ENCODE measurements at places on chromosomes 3 and 15.
A peak's percentile ranks its signal among the peaks of the same experiment; 100 is the strongest.

DNA sequence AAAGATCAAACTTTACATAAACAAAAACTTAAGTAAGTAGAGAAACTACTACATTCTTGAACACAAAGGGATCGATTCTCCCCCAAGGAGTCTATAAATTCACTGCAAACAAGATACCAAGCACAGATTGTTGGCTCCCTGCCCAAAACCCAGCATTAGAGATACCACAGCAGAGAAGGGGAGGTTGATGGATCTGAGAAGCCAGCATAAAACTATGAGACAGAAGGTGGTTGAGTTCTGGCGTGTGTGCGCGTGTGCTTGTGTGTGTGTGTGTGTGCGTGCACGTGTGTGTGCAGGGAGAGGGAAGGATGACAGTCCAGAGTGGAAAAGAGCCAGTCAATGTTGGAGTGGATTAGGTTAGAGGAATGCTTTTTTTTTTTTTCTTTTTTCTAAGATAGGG is 143.2 kb upstream of the PRR20G start:
- DNase-seq, result no peak

- DNase-seq, result no peak
These were observed 93.0 kb upstream of the BOC start for GRCh38 chr3:113118336-113118735.

- DNase-seq, result no peak
These were observed 34.5 kb upstream of the TM2D3 start for GRCh38 chr15:101686718-101687117.

GRCh38 chr15:71129669-71130068 is 14.4 kb downstream of the THSD4 start:
- DNase-seq, result no peak

DNA sequence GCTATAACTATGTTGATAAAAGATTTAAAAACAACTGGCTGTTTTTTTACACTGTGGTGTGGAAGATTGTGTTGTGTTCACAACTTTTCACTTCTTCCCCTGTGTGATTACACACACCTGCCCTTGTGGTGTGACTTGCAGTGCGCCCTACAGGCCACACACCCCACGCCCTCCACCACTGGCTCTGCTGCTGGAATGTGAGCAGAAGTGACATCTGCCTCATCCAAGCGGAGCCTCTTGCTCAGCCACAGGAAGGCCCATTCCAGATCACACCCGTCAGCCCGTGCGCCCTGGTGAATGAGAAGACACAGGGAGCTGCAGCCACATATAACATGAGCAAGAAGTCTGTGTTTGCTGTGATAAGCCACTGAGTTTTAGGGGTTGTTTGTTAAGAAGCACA is 7.0 kb downstream of the CCR2 start:
- peak; percentile 39 for DNase-seq

- no peak for DNase-seq
These were observed 161.1 kb upstream of the UBE2E1 start for GRCh38 chr3:23644676-23645075.

DNA sequence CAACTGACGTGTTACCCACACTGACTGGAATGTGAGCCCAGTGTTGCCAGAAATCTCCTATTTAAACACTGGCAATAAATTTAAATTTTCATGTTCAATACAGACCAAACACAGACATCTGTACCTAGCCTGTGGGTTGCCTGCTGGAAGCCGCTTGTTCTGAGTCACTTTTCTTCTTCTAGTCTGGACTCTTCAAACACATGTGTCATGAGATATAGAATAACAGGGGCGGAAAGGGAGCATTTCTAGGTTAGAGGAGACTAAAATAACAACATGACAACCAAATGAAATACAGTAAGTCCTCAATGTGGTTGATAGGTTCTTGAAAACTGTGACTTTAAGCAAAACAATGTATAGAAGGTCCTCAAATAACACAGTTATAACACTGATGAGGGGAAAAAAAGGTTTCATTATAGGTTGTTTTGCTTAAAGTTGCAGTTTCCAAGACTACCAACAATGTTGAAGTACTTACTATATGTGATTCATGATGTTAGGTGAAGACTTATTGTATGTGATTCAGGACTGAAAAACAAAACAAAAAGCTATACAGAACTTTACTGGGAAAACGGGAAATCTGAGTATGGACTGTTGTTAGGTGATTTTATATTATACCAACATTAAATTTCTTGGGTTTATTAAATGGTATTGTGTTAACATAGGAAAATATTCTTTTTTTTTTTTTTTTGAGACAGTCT is 63.1 kb downstream of the PRKAR2A start:
- no peak for DNase-seq

DNA sequence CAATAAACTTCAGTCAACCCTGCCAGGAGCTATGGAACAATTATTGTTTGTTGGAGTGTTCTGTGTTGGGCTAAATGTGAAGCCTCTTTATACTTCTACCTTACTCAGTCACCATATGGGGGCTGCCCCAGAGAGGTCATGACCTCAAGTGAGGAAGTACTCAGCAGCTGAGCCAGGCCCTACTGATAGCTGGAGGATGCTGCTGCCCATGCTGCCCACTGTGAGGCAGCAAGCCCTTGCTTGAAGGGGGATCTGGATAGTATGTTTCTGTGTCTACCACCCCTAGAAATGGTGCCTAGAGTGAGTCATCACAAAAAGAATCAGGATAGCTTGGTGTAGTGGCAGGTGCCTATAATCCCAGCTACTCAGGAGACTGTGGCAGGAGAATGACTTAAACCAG is 4.5 kb upstream of the RPL24 start:
- no peak for DNase-seq

DNA sequence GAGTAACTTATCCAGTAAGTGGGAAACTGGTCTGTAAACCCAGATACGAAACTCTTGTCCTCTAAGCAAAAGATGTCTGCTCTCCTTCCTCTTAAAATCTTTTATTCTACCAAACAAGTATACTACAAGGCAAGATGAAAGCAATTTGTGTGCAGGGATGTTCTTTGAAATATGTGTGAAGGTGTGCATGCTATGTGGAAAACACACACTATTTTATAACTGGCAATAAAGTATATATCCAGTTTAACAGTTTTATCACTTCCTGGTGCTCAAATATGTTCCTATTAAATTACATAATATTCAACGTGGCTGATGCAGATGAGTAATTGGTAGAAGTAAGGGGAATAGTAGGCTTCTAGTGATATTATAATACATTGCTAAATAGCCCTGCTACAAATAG is 566.5 kb downstream of the ROBO2 start:
- no peak for DNase-seq

DNA sequence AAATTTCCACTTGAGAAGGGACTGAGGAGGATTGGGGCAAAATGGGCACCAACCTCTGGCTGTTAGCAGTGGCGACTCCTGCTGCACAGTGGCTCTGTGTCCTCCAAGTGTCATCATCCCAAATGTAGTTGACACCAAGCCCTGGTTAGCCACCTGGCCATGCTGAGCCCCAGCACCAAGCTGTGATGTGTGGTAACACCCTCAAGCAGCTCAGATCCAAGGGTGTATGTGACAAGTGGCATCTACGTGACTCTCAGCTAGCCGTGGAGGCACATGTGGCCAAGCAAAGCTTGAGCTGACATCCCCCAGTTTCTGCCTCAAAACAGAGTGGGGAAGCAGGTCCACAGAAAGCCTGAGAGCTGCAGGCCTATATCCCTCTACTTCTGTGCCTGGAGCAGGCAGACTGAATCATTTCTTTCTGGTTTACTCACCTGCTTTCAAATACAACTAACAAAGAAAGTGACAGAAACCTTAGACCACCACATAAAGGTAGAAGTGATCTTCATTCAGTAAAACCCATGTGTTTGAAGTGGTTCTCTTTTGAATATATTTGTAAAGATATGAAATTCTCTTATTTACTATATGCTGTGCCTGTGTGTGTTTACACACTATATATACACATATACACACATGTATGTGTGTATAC is 40.0 kb downstream of the FOXP1 start:
- no peak for DNase-seq

- no peak for DNase-seq
These were observed 11.1 kb upstream of the PLAAT1 start for GRCh38 chr3:193229851-193230420.

DNA sequence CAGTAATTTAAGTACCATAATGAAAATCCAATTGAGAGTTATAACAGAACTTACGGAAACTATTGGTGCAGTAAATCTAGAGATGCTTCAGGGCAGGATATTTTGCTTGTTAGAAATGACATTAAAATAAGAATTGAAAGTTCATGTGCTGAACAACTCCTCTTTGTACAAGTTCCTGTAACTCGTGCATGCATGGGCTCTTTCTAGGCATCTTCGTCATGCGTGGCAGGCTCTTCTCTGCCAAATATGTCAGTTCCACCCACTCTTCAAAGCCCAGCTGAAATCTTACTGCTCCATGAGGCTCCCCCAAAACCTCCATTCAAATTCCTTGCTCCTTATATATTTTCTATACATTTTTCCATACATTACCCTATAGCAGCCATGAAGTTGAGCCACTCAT is 48.7 kb downstream of the FBN1 start:
- no peak for DNase-seq

GRCh38 chr15:34055868-34056595 is 17.0 kb upstream of the AVEN start:
- DNase-seq, result no peak

DNA sequence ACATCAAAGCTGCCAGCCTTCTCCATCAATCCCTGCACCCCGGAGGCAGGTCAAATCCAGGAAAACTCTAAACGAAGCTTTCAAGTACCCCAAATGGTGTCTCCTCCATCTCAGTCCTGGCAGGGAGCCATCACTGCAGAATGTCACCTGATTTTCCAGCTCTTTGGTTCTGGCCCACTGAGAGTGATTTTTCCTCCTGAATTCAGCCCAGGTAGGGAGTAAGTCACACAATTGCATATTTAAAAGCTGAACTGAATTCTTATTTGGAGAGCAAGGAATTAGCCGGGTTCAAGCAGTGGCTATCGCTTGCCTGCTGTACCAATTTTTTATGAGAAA is 5.3 kb downstream of the RFTN1 start:
- DNase-seq, result no peak

- DNase-seq, result no peak
These were observed 35.7 kb downstream of the DNASE1L3 start for GRCh38 chr3:58175187-58175436.

Data from iPS-NIHi11 (cell line).